Inflammatory macrophage (primary cell): ENCODE measurements at places on chromosomes 12 and 14.

DNA sequence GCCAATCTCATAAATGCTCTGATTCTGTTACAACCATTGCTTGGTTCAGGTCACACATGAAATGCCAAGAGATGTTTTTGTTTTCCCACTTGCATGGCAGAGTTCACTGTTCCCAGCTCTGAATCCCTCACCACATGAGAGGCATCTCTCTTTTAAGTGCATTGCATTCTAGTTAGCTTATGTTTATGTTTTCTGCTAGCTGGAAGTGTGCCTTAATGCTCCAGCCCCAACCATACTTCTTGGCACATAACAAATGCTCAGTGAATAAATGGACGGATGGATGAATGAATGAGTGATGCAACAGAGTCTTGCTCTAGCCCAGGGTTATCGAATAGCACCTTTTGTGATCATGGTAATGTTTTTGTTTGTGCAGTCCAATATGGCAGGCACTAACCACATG lies 197.3 kb downstream of the PPM1H start:
- no peak for DNase-seq

GRCh38 chr12:68675101-68675842 lies 11.5 kb upstream of the NUP107 start:
- DNase-seq: no peak

DNA sequence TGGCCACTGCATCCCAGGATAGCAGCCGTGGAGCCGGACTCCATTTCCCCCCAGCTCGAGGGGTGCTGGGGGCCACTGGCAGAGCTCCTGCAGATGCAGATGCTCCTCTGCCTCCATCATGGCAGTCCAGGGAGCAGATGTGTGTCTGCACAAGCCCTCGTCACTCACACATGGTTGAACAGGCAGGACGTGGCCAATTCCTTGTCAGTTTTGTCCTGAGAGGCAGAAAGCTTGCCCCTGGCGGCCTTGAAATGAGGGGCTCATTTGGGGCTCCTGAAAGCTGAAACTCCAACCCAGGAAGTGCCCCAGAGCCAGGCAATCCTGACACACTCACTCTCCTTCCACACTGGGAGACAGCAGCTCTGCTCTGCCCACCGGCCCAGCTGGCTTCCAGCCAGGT lies 100.9 kb upstream of the C14orf180 start:
- no peak for DNase-seq

DNA sequence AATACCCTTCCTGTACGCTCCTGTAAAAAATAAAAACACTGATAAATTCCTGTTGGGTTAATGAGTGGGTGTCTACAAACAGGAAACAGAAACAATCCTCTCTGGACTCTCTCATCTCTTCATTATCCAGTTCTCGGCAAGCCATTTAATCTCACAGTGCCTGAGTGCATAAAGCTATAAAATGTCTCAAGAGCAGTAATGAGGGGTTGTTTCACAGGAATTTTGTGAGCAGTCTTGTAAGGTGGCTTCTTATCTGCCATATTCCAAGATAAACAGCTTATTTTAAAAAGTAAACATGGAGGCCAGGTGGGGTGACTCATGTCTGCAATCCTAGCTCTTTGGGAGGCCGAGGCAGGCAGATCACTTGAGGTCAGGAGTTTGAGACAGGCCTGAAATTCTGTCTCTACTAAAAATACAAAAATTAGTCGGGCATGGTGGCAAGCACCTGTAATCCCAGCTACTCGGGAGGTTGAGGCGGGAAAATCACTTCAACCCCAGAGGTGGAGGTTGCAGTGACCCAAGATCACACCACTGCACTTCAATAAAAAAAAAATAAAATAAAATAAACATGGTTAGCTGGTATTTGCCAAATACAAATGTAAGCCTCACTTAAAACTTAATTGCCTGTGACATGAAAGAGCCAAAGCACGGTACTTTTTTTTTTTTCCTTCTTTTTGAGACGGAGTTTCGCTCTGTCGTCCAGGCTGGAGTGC lies 54.0 kb downstream of the CLIP1 start:
- no peak for DNase-seq

DNA sequence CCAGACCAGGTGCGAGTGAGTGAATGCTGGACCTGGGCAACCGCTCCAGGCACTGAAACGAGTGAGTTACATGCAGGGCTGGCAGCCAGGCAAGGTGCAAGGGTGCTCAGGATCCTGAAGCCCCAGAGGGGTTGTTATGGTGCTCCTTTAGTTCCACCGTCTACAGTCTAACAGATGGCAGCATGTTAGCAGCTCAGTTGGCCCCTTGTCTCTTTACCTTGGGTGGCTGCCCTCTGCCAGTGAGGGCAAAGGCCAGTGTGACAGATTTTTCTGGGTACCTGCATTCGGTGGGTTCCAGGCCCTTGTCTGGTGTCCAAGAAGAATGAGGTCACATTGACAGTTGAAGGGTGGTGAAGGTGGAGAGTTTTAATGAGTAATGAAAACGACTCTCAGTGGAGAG lies 106.8 kb downstream of the SLCO1B3 start:
- DNase-seq: no peak

DNA sequence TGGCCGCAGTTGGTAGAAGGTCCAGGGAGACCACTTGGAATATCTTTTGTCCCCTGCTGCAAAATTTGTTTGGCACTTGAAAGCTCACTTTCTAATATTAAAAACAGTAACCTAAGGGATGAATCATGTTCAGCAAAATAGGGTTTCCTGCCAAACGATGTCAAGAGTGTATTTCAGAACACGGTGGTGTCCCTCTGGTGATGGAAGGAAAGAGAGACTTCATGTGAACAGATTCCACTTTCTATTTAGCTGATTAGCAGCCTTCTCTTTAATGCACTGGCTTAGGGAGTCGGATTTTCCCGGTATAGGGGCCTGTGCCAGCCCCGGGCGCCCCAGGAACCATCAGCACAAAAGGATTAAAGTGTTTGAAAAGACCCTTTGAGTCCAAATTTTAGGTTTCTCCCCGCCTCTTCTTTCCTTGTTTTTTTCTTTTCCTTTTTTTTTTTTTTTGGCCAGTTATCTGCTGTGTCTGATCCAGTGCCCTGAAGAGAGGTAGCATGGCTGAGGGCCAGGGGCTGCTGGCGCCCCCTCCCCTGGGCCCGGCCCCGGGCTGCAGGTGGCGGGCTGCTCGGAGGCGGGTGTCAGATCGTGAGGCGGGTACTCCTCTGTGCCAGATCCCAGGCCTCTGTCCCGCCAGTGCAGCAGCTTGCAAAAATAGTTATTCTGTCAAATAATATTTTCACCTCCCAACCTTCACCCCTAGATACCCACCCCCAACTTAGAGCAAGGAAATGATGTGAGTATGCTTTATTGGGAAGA lies 88.3 kb downstream of the TESC start:
- no peak for DNase-seq

DNA sequence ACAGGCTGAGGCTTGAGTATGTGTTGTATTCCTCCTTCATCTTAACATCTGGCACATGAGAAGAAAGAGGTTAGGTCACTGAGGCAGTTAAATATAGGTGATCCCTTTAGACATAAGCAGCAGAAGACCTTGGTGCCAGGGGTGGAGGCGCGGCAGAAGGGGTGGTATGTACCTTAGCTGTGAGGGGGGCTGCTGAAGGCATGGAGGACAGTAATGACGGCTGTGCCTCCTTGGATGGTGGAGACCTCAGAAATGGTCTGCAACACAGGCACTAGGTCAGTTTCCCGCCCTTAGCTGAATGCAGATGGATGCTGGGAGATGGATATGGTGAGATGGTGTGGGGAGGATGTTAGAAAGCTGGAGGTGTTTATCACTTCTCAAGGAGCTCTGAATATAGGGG lies 1.5 kb upstream of the PNMA1 start:
- DNase-seq: no peak

DNA sequence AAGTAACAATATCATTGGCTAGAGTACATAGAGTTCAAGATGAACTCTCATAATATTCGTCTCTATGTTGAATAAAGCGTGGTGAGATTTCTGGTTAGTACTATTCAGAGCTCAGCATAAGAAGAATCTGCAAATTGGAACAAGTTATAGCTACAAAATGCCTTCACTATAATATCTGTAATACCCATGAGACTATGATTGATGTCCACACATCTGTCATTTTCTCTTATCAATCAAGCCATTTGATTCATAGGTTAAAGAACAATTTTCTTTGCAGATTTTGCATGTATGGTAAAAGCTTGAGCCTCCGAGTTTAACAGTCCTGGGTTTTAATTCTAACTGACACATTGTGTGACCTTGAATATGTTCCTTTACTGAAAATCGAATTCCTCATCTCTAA lies 1.4 kb downstream of the SOCS4 start:
- DNase-seq: no peak

DNA sequence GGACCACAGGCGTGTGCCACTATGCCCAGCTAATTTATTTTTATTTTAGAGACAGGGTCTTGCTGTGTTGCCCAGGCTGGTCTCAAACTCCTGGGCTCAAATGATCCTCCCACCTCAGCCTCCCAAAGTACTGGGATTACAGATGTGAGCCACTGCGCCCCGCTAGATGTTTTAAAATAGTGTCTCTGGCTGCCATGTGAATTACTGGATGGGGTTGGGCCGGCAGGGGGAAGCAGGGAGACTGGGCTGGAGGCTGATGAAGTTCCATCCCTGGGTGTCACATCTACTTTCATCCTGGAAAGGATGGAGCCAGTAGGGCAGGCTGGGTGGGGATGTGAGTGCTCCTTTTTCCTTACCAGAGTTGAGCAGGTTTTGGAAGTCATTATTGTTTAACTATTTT lies 46.1 kb downstream of the DNAH10 start:
- DNase-seq: no peak

DNA sequence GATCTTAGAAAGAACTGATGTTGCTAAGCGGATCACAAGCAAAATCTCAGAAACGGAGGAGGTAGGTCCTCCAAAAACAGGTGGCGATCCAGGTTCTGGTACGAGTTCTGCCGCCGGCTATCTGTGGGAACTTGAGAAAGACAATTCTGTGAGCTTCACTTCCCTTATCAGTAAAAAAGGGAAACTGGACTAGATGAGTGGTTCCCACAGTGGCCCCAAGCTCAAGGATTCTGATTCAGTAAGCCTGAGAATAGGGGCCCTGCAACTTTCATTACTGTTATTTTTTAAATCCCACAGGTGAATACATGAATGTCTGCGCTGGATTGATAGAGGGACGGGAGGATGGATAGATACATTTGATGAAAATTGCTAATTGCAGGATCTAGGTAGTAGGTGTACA lies 160.2 kb downstream of the PPM1H start:
- DNase-seq: peak; percentile 50

- no peak for DNase-seq
These were observed 8.7 kb downstream of the ZCCHC8 start for GRCh38 chr12:122491991-122492390.

DNA sequence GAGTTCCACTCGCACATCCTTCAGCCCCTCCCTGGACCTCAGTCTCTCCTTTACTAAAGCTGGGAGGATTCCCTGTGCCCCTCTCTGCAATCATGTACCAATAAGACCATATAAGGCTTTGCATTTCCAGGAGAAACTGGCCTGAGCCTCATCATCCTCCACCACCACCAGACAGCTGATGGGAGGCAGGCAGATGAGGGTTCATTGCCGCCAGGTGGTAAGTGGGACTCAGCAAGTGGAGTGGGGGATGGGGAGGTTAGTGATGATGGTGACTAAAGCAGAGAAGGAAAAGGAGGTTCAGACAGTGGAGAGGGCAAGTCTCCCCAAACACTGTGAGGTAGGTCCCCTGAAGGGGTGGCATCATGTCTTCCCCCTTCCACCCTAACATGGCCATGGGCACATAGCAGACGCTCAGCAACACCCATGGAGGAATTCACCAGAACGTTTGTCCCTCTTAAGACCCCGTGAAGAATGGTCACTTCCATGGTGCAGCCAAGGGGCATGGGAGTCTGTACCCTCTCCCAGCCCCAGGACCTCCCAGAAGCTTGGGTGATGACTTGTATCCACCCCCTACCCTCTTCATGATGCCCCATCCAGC lies 4.5 kb upstream of the TNFRSF1A start:
- no peak for DNase-seq

DNA sequence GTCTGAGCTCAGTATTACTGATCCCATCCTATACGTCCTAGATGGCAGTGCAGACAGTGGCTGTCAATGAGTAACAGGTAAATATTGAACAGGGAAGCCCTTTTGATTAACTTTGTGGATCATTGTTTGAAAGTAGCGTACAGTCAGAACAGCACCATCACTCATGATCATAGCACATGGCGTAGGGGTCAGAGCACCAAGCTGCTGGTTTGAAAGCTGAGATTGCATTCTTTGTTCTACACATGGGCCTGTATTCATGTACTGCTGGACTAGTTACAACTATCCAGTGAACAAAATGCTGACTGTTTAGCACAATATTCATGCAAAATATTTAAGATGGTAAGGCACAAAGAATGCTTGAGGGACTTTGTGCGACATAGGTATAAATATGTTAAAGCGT lies 131.8 kb downstream of the NPAS3 start:
- DNase-seq: no peak

DNA sequence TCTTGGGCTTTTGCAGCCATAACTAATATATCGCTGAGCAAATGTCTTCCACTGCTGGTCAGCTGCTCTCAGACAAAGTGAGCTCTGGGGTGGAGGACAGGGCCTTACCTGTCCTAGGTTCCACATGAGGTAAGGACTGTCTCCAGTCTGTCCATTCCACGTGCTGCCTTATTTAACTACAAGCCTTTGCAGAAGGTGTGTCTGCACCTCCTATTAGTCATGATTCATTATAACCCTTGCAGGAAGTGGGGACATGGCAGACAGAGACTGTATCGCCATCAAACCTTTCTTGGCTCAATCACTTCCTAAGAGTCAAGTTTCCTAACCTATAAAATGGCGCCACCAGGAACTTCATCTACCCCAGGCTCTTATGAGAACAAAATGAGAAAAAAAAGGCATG lies 46.9 kb downstream of the SLC25A47 start:
- DNase-seq: no peak

DNA sequence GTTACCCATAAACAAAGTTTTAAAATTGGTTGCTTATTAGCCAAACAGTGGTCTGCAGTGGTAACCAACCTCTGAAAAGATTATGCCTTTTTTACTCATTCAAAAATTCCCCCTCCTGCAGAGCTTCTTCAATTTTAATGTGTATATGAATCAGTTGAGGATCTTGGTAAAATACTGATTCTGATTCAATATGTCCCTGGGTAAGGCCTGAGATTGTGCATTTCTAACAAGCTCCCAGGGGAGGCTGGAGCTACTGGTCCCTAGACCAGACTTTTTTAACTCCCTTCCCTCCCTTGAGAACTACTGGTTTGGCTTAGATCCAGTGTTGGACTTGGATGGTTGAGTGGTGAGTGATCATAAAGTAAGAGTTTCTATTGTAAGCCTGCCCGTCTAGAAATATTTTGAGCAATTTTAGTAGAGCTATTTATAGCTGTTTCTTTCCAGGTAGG lies 90.2 kb downstream of the FUT8 start:
- DNase-seq: no peak

DNA sequence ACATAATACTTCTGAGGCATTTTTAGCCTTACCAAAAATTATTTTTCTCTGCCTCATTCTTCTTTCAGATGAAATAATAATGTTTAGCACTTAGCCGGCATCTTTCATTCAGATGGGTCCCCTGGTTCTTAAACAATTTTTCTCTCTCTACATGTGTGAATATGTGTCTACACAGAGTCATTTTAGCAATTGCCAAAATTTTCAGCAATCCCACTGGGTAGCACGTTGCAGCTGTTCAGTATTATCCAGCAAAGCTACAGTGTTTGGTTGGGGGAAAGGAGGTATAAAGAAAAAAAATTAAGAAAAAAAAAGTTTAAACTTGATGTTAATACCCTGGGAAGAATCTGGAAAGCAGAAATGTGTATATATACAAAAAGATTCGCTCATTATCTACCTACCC lies 160.5 kb upstream of the TRHDE start:
- no peak for DNase-seq

GRCh38 chr12:92462527-92462926 lies 240.3 kb upstream of the PLEKHG7 start:
- no peak for DNase-seq

- DNase-seq: no peak
These were observed 81.8 kb upstream of the PTPRB start for GRCh38 chr12:70719071-70719470.

- DNase-seq: no peak
These were observed 108.5 kb downstream of the ANO6 start for GRCh38 chr12:45324391-45324790.
